ENCODE measurements at places on chromosomes 11 and 22.

GRCh38 chr11:9969068-9969467 lies 305.2 kb downstream of the SWAP70 start:
- DNase-seq, result no peak

GRCh38 chr22:23752750-23753149 lies 1.5 kb downstream of the VPREB3 start:
- DNase-seq, result no peak

- DNase-seq, result no peak
These were observed 1.1 kb upstream of the FANCF start for GRCh38 chr11:22626573-22627239.

GRCh38 chr22:39013942-39014722 lies at the start of gene APOBEC3C:
APOBEC3C (plus strand) TSS chr22:39014257; CDS start chr22:39014363, 106 bp downstream.
- DNase-seq, result no peak

DNA sequence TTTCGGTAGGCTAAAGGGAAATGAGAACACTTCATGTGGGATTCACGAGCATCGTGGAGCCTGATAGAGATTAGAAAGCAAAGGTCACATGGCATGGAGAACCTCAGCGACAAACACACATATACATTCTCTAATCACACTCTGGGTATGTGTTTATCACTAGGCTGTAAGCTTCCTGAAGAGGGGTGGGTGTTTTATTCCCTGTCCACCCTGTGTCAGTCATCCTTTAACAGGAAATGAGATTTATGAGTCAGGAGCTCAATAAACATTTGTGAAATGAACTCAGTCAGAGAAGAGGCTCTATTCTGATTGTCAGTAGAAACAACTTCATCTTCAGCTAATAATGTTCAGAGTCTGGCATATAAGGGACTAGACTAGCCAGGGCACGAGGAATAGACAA lies 71.7 kb upstream of the EIF3M start:
- DNase-seq, result no peak

GRCh38 chr11:134562196-134562595 lies 150.2 kb upstream of the B3GAT1 start:
- DNase-seq, result no peak

GRCh38 chr11:121683791-121684190 lies 231.0 kb upstream of the SORL1-AS1 start:
- DNase-seq, result no peak

DNA sequence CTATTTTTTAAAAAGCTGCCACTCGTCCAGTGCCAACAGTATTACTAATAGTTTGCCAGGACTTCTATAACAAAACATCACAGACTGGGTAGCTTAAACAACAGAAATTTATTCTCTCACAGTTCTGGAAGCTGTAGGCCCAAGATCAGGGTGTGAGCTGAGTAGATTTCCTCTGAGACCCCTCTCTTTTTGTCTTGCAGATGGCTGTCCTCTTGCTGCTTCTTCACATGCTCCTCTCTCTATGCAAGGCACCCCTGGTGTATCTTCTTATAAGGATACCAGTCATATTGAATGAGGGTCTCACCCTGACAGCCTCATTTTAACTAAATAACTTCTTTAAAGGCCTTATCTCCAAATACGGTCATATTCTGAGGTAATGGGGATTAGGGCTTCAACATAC lies 390.9 kb downstream of the DLG2 start:
- DNase-seq, result no peak

GRCh38 chr11:43542750-43543712 lies 137.5 kb upstream of the HSD17B12 start:
- DNase-seq, result no peak

DNA sequence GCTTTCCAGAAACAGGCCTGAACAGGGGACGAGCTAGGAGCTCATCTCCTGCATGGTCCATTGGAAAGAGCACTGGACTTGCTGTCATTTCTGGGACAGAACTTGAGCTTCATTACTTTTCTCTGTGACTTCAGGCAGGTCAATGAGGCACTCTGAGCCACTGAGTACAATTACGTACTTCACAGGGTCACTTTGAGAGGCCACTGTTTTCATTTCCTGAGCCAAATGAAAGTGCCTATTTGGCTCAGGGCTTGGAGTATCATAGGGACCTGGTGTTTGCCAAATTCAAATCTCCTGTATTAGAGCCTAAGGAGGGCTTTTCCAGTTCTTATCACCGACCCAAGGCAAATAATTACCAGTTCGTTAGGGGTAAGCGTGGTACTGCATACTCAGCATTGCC lies 319.3 kb downstream of the CADM1 start:
- DNase-seq, result no peak

- no peak for DNase-seq
These were observed 67.1 kb downstream of the SNX19 start for GRCh38 chr11:130849215-130849568.

DNA sequence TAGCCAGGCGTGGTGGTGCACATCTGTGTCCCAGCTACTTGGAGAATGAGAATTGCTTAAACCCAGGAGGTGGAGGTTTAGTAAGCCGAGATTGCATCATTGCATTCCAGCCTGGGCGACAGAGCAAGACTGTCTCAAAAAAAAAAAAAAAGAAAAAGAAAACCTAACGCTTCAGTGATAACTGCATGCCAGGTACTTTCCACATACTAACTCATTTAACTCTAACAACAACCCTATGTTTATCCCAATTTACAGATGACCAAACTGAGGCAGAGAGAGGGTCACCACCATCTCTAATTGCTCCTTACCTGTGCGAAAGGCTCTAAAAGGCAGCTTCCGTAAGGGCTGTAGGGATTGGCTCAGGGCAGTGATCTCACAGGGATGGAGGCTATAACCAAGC lies 11.6 kb downstream of the PISD start:
- no peak for DNase-seq

- DNase-seq, result no peak
These were observed 16.6 kb downstream of the SEC14L3 start for GRCh38 chr22:30455075-30455840.

- no peak for DNase-seq
These were observed 935.8 kb upstream of the RAG2 start for GRCh38 chr11:37533830-37534229.

DNA sequence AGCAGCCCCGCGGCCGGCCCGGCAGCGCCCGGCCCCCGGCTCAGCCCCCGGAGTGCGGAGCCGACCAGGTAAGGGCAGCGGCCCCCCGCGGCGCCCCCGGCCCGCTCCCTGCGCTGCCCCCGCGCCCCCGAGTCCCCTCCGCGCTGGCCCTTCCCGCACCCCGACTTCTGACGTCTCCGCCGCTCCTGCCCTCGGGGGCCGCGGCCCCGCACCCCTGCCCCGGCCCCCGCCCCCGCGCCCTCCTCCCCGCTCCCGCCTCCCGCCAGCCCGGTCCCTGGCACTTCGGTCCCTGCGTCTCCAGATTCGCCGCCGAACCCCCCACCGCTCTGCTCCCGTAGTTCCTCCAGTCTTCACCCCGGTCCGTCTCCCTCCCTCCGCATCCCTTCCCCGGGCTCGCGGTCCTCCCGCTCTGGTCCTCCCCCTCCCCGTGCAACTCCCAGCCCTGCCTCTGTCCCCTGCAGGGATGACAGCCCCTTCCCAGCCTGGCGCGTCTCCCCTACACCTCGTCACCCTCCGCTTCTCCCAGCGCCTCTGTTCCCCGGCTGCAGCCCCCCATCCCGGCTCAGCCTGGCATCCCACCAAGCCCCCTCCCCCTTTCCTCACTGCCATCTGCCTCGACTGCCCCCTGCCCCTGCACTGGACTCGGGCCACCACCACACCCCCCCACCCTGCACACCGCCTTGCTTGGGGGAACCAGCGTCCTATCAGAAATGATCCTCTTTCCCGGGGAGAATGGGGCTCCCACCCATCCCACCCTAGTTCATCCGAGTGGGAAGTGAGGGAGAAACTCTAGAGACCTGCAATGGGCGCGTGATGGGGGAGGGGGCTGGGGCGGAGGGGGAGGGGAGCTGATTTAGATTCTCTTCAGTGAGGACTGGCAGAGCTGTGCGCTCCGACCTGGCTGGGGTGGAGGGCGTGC lies 531 bp downstream of the GRIK4 start:
- no peak for DNase-seq

DNA sequence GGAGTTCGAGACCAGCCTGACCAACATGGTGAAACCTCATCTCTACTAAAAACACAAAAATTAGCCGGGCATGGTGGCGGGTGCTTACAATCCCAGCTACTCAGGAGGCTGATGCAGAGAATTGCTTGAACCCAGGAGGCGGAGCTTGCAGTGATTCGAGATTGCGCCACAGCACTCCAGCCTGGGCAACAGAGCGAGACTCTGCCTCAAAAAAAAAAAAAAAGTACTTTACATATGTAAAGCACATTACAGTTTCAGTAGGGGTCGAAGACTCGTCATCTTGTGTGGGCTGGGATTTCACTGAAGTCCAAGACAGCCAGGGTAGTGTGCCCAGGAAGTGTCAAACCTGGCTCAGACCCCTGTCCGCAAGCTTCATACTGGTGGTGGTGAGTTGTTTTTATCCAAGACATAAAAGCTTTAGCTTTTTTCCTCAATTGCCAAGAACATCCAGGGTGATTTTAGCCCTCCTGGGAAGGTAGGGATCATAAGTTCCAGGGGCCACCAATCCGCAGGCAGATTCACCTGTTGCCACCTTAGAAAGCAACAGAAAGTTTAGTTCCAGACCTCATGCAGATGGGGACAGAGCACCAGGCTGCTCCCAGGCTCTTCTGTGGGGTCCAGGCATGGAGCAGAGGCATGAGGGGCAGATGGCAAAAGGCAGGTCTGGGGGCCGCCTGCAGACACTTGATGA lies 21.6 kb upstream of the ADORA2A start:
- no peak for DNase-seq

DNA sequence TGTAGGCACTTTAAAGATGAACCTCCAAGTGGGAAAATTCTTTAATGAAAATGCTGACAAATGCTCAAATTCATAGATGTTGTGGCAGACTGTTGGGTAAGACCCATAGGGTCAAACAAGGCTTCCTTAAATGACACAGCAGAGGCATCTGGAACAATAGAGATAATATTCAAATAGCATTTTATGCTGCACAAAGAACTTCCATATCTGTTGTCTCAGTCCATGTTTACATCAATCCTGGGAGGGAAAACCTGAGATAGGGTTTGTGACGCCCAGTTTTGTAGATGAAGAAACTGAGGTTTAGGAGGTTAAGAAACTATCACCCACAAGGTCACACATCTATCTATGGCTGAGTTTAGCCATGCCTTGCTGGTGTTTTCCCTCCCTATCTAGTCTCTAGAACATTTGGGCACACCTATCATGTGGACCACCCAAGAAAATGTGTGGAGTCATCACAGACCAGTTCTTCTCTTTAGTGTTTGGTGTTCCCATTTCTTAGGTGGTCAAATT lies 106.4 kb downstream of the EHF start:
- no peak for DNase-seq

- DNase-seq, result peak; percentile 74
These were observed 2.0 kb downstream of the NAV2 start for GRCh38 chr11:19714387-19715363.

- DNase-seq, result no peak
These were observed 7.8 kb upstream of the JAML start for GRCh38 chr11:118232659-118233058.

DNA sequence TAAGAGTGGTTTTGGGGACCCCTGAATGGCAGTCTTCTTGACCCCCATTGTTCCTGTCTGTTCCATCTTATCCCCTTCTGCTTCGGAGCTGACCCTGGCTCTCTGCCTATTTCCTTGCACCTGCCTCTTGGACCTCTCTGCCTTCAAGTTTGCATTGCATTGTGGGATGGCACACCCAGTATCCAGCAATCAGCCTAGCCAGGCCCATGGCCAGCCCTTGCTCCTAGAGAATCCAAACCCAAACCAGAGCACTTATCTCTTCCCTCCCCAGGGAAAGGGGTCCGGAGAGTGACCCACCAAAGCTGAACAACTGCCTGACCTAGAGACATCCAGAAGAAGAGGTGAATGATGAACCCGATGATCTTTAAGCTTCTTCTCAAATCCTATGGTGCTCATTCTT lies 607.3 kb upstream of the CADM1 start:
- DNase-seq, result no peak

- DNase-seq, result peak; percentile 36
These were observed 1.1 kb upstream of the SUN2 start for GRCh38 chr22:38756711-38757463.

Data from cerebellum (tissue), 4 donors.